ENCODE measurements at places on chromosomes 12 and 14. TPM values are rescaled to one million over a fixed set of nuclear protein-coding genes. Genes with fewer than 3 reads are reported as not detected.

The ZC2HC1C gene
- total RNA-seq = 3.0 TPM

The TFCP2 gene
- 16.3 TPM for total RNA-seq

The C12orf60 gene
- total RNA-seq = 1.8 TPM

The SLC2A3 gene
- 5.7 TPM for total RNA-seq

The NRXN3 gene
- 0.97 TPM for total RNA-seq
